ENCODE measurements at places on chromosomes 16 and 17.

DNA sequence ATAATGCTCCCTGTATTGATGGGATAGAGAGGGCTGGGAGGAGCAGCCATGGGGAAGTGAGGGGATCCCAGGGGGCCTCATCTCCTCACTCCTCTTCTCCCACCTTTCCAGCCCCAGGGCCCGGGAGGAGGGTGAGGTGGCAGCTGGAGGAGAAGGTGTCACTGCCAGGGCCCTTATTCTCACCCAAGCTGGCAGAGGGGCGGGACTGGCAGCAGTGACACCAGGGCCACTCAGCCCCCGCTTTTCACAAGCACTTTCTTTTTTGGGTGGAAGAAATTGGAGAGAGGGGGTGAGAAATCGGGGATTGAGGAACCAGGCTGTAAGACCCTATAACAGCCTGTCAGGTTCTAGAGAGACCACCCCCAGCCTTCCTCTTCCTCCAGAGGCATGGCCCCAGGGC is 2.4 kb upstream of the TBX21 start:
- DNase-seq = no peak

DNA sequence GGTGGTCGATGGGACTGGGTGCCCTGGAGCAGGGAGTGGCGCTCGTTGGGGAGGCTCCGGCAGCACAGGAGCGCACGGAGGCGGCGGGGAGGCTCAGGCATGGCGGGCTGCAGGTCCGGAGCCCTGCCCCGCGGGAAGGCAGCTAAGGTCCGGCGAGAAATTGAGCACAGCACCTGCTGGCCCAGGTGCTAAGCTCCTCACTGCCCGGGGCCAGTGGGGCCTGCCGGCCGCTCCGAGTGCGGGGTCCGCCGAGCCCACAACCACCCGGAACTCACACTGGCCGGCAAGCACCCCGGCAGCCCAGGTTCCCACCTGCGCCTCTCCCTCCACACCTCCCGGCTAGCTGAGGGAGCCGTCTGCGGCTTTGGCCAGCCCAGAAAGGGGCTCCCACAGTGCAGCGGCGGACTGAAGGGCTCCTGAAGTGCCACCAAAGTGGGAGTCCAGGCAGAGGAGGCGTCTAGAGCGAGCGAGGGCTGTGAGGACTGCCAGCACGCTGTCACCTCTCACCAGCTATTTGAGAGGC is 88.8 kb upstream of the EEF2KMT start:
- DNase-seq = no peak

- DNase-seq = no peak
Measured at GRCh38 chr16:31134091-31134571, 1.4 kb downstream of the PRSS8 start.

- DNase-seq = no peak
Measured at GRCh38 chr16:27413956-27414355, 12.0 kb downstream of the IL21R start.

GRCh38 chr17:8927395-8927794 is 38.1 kb downstream of the PIK3R5 start:
- no peak for DNase-seq

GRCh38 chr16:19712418-19713058 is 5.5 kb downstream of the KNOP1 start:
- DNase-seq = no peak

GRCh38 chr16:65057184-65057583 is 64.7 kb downstream of the CDH11 start:
- DNase-seq = no peak

GRCh38 chr16:77739559-77739892 is 17.2 kb downstream of the NUDT7 start:
- DNase-seq = no peak

DNA sequence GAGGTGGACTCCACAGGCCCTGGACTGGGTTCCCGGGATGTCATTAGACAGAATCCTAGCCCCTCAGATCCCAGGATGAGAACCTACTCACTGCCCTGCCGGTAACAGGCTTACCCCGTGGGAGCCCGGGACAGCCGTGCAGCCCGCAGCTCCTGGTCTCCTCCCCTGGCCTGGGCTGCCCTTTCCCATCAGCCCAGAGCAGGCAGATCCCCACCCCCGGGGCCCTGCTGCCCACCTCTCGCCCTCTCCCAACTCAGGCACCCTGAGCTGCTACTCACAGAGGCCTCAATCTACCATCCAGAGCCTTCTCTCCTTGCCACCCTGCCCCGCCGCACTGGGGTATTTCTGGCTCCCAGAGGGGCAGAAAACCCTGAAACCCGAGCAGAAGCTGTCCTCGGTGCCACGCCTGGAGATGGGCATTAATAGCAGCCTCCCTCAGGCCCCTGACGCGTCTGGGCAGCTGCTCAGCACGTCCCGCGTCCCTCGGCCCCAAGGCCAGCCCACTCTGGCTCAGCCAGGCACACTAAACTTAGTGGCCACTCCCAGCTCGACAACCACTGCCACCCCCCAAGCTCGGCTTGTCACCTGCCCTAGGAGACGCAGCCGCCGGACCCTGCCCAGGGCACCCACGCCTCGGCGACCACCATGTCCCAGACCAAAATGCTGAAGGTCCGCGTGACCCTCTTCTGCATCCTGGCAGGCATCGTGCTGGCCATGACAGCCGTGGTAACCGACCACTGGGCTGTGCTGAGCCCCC is at the start of gene CACNG1:
CACNG1 (plus strand) TSS at position 539 of the 757 bp plus-strand sequence; CDS start at position 646, 107 bp downstream.
- no peak for DNase-seq

DNA sequence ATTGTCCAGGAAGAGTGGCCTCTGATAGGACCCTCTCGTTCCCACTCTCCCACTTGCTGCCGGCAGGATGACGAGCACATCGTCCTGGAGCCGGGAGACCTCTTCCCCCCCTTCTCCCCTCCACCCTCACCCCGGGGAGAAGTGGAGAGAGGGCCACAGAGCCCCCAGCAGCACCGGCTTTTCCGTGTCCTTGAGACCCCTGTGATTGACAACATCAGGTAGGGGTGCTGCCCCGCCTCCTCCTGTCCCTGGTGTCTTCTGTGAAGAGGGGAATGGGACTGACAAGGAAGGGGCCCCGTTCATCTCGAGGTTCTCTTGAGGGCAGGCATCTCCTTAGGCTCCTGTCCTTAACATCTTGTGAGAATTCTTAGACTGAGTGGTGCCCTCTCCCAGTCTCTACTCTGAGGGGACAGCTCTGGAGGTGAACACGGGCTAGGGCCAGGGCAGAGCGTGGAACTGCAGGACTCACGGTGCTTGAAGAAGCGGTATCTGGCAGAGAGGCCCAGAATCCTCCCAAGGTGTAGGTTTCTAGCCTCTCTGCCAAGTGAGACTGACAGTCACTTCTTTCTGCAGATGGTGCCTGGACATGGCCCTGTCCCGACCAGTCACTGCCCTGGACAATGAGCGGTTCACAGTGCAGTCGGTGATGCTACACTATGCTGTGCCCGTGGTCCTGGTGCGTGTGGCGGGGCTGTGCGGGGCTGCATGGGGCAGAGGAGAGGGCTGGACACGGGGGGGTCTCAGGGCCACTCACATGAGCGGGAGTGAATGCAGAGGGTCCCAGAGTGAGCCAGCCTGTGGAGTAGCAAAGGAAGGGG is 26.4 kb downstream of the CASKIN2 start:
- DNase-seq = no peak

- DNase-seq = no peak
Measured at GRCh38 chr16:78310990-78311561, 211.6 kb downstream of the WWOX start.

DNA sequence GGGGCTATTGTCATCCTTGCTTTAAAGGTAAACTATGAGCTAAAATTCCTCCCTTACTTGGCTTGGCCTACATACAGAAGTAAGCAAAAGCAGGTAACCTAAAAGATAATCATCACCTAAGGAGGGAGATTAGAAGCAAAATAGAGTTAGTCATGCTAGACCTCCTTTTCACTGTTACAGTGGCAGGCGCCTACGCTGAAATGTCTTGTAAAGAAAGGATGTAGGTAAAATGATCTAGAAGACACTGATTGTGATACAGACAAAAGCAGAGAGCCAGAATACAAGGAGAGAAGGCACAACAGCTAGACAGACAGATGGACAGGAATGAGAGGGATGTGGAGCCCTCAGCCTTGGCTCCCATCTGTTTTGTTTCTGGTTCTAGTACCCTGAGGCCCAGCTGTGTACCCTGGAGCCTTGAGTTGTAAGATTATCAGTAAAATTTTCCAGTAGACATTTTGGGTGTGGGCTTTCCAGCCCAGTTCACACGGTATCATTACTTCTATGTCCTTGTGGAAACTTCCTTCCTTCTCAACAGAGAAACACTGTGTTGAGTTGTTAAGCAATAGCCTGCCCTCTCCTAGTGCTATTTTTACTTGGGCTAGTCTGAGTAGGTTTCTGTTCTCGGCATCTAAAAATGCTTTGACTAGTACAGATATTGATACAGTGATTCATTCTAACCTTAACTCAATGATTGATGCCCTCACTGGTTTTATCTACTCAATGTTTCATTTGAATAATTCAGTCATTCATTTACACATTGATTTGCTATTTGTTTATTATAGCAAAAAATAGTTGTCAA is 7.7 kb upstream of the C16orf78 start:
- DNase-seq = no peak

- DNase-seq = no peak
Measured at GRCh38 chr16:67538666-67539101, 10.1 kb downstream of the RIPOR1 start.

- no peak for DNase-seq
Measured at GRCh38 chr17:71380535-71380934, 740.3 kb upstream of the SOX9 start.

GRCh38 chr16:31505483-31505882 is 2.7 kb downstream of the RUSF1 start:
- no peak for DNase-seq

GRCh38 chr17:21330436-21331160 is 45.6 kb upstream of the KCNJ12 start:
- no peak for DNase-seq

- no peak for DNase-seq
Measured at GRCh38 chr17:56707312-56708219, 114.1 kb downstream of the NOG start.

- DNase-seq = no peak
Measured at GRCh38 chr17:41912925-41913324, 5.8 kb downstream of the ACLY start.

DNA sequence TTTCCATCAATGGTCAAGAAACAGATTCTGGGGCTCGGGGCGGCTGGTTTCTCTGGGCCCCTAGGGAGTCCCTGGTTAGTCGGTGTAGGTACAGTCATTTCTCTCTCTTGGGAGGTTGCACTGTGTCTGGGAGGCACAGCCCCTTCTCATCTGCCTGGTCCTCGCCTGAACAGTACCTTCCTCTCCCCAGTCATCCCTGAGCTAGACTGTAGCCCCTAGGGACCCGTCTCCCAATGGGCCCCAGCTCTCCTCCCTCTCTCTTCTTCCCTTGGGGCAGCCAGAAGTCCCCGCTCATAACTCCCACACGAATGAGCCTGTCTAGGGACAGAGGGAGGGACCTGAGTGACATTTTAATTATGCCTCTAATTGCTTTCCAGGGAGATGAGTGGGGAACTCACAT is 20.2 kb upstream of the CPSF4L start:
- DNase-seq = no peak

- no peak for DNase-seq
Measured at GRCh38 chr17:57397402-57397801, 141.1 kb downstream of the MSI2 start.

DNA sequence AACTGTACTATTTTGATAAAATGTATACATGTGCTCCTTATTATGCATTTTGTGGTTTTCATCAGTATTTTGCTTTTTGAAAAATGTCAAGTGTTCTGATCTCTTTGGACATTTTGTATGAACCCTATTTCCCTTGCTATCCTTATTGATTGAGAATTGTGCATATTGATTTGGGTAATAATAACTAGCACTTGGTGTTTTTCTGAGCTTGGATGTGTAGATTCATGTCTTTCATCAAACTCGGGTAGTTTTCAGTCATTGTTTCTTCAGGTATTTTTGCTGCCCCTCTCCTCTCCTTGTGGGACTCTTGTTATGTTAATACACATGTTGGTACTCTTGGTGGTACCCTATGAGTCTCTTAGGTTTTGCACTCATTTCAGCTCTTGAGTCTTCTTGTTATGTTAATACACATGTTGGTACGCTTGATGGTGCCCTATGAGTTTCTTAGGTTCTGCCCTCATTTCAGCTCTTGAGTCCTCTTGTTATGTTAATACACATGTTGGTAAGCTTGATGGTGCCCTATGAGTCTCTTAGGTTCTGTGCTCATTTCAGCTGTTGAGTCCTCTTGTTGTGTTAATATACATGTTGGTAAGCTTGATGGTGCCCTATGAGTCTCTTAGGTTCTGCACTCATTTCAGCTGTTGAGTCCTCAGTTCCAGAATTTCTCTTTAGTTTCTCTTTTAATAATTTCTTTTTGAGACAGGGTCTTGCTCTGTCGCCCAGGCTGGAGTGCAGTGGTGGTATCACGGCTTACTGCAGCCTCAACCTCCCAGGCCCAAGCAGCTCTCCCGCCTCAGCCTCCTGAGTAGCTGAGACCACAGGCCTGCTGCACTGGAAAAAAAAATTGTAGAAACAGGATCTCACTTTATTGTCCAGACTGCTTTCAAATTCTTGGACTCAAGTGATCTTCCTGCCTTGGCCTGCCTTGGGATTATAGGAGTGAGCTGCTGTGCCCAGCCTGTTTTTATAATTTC is 19.3 kb downstream of the ZNF750 start:
- DNase-seq = no peak

GRCh38 chr16:7399296-7399695 is 66.7 kb downstream of the RBFOX1 start:
- DNase-seq = no peak

GRCh38 chr16:87392821-87393679 is 914 bp downstream of the MAP1LC3B start:
- no peak for DNase-seq

- no peak for DNase-seq
Measured at GRCh38 chr16:66273053-66273452, 93.4 kb upstream of the CDH5 start.

GRCh38 chr17:1473841-1474240 is 17.8 kb upstream of the CRK start:
- no peak for DNase-seq

DNA sequence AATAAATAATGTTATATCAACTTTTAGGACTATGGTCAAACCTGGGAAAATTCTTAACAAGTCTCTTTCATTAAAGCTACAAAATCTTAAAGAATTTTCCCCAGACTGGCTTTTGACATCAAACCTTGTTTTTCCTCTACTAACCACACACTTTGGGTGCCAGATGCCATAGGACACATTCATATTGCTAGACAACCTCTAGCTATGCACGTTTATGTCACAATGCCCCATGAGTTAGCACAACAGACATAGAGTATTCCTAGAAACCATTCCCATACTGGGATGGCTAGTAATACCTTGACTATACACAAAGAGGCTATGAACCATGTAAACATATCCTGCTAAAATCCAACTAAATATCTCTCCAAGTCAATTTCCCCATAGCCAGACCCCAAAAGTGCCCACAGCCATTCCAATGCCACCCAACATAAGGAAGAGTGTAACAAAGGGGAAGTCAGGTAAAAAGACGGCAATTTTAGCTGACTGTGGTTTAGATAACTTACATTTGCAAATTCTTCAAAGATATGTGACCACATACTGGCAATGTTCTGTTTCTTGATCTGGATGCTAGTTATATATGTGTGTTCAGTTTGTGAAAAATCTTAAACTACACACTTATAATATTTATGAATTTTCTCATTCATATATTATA is 23.4 kb downstream of the SMURF2 start:
- DNase-seq = no peak
